Left ventricle myocardium inferior (tissue), 1 donor: ENCODE measurements at places on chromosomes 13 and 19. TPM values are rescaled to one million over a fixed set of nuclear protein-coding genes. Genes with fewer than 3 reads are reported as not detected.

The SPIB gene
- total RNA-seq: not detected

The TRPC4 gene
- 0.19 TPM for total RNA-seq

The DAPK3 gene
- total RNA-seq: 74.6 TPM

The KCNK6 gene
- 4.2 TPM for total RNA-seq

The ZNF616 gene
- 5.6 TPM for total RNA-seq

DNA sequence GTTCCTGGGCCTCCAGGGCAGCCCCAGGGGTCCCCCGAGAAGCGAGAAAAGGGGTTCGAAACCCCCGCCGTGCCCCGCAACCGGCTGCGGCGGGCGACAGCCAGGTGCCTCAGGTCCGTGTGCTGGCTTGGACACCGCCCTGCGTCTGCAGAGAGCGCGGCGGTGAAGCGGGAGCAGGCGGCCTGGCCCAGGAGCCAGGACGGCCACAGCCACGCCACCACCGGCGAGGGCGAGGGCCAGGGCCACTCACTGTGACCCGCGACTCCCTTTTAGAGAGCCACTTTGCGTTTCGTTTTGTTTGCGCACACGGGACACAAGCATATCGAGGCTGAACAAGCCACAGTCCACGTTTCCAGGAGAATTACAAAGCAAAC is 110.4 kb downstream of the CRYL1 start:
- H3K27me3 ChIP-seq: no peaks in the 10 kb centered on the region
- H3K36me3 ChIP-seq: no peaks in the 10 kb centered on the region
- no peak overlapping the region for H3K4me3 ChIP-seq
- no peak overlapping the region for H3K27ac ChIP-seq
- DNase-seq: no peak

GRCh38 chr19:940591-941291 is 14.9 kb downstream of the ARID3A start:
- peak; percentile 76 for DNase-seq
- H3K27me3 ChIP-seq: no peaks in the 10 kb centered on the region
- H3K4me1 ChIP-seq: peaks cover 22% of the 10 kb centered on the region
- H3K36me3 ChIP-seq: peaks cover 4% of the 10 kb centered on the region
- peak overlapping the region; percentile 80 for H3K27ac ChIP-seq

- H3K4me1 ChIP-seq: peaks cover 32% of the 10 kb centered on the region
- peak overlapping the region; percentile 86 for H3K4me3 ChIP-seq
- no peak for DNase-seq
- peaks cover 26% of the 10 kb centered on the region for H3K36me3 ChIP-seq
- H3K27ac ChIP-seq: peak overlapping the region; percentile 77
Observed at GRCh38 chr19:57850553-57851017, 926 bp downstream of the ZNF587 start.

DNA sequence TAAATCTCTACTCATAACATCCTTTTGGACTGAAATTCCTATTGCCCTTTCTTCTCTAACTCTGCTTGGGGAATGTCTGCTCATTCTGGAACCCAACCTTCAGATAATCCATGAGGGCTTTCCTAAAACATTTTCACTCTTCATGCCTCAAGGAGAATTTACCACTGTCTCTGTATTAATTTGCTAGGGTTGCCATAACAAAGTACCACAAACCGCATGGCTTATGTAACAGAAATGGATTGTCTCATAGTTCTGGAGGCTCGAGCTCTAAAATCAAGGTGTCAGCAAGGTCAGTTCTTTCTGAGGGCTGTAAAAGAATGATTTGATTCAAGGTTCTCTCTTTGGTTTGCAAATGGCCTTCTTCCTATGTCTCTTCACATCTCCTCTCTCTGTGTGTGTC is 209.7 kb downstream of the LACC1 start:
- DNase-seq: no peak
- H3K4me3 ChIP-seq: no peak overlapping the region
- no peaks in the 10 kb centered on the region for H3K36me3 ChIP-seq
- no peak overlapping the region for H3K27ac ChIP-seq

DNA sequence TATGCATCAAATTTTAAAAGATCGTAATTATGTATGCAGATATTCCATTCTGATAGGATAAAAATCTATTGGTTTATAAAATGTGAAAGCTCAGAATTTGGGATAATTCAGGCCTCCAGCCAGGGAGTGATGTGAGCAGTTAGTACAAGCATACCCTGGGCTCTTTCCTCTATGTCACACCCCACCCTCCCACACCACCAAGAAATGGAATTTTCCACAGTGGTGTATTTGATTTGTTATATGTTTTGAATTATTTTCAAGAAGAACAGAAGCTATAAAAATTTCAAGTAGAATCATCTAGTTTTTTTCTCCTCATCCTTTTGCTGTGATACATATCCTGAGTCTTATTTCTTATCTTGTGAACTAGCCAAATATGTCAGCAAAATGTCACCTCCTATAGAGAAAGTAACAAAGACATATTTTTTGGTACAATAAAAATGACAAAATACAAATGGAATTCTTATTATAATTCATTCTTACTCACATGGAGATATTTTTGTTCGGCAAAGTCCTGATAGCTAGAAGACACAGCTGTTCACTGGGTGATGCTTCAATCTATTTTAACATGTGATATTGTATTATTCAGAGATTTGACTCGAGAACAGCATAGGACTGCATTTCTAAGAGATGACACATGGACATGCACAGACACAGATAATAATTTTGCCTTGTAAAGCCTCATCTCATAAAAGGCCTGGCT is 61.2 kb upstream of the FRY start:
- no peak overlapping the region for H3K4me3 ChIP-seq
- H3K27me3 ChIP-seq: no peaks in the 10 kb centered on the region
- DNase-seq: no peak
- H3K36me3 ChIP-seq: no peaks in the 10 kb centered on the region

- no peaks in the 10 kb centered on the region for H3K36me3 ChIP-seq
- no peak overlapping the region for H3K4me3 ChIP-seq
- DNase-seq: no peak
- peak overlapping the region; percentile 53 for H3K27ac ChIP-seq
- H3K27me3 ChIP-seq: no peaks in the 10 kb centered on the region
Observed at GRCh38 chr13:99282264-99283231, 24.4 kb upstream of the GPR18 start.

- no peaks in the 10 kb centered on the region for H3K36me3 ChIP-seq
- H3K27me3 ChIP-seq: peaks cover 80% of the 10 kb centered on the region
- no peak overlapping the region for H3K4me3 ChIP-seq
Observed at GRCh38 chr19:30391052-30391451, 18.9 kb downstream of the ZNF536 start.

- H3K36me3 ChIP-seq: no peaks in the 10 kb centered on the region
- H3K4me3 ChIP-seq: no peak overlapping the region
- no peaks in the 10 kb centered on the region for H3K27me3 ChIP-seq
- H3K27ac ChIP-seq: no peak overlapping the region
- no peak for DNase-seq
- H3K4me1 ChIP-seq: no peaks in the 10 kb centered on the region
Observed at GRCh38 chr13:45696610-45697226, 5.4 kb upstream of the CBY2 start.

DNA sequence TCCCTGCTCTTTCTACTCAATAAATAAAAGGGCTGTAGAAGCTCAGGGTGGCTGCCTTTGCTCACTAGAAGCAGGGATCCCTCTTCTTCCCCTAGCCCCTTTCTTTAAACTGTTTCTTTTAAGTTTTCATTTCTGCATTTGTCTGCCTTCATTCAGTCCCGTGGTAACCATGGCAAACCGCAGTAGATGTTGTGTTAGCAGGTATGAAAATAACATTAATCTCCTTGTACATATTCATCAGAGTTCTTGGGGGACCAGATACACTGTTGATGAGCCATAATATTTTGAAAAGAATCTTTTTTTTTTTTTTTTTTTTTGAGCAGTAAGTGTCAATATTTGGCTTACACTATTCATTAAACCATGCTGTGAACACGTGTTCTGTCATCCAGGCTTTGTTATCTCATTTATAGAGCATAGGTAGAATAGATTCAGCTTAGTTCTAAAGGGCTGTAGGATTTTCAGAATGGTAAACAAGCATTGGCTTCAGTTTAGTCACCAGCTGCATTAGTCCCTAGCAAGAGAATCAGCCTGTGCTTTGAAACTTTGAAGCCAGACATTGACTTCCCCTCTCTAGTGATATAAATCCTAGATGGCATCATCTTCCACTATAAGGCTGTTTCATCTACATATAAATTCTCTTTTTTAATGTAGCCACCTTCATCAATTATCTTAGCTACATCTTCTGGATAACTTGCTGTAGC is 59.4 kb upstream of the SPRY2 start:
- H3K4me1 ChIP-seq: no peaks in the 10 kb centered on the region
- H3K4me3 ChIP-seq: no peak overlapping the region
- H3K27me3 ChIP-seq: no peaks in the 10 kb centered on the region
- no peak overlapping the region for H3K27ac ChIP-seq

DNA sequence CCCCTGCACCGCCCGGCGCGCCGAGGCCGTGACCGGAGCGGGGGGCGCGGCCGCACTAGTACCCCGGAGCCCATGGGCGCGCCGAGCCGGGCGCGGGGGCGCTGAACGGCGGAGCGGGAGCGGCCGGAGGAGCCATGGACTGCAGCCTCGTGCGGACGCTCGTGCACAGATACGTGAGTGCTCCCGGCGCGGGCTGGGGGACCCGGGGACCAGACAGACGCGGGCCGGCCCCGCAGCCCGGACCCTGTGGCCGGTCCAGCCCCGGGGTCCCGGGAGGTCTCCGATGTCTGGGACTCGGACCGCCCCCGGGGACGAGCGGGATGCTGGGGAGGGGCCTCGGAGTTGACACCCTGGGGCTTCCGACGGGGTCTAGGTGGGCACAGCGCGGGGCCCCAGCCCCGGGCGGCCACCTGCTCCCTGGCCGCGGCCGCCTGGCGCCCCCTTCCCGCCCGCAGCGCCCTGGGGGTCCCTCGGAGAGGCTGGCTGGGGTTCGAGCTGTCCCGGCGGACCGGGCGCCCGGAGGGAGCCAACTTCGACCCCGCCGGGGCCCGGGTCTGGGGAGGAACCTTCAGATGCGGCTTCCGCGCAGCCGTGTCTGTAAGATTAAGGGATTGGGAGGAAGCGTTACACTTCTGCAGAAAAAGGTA is 568 bp downstream of the ATP11A start:
- peak overlapping the region; percentile 99 for H3K4me3 ChIP-seq
- H3K27ac ChIP-seq: peak overlapping the region; percentile 97
- H3K27me3 ChIP-seq: no peaks in the 10 kb centered on the region

- H3K4me1 ChIP-seq: peaks cover 8% of the 10 kb centered on the region
- no peaks in the 10 kb centered on the region for H3K27me3 ChIP-seq
- no peak overlapping the region for H3K27ac ChIP-seq
- no peak overlapping the region for H3K4me3 ChIP-seq
- no peak for DNase-seq
Observed at GRCh38 chr19:47693903-47694302, 19.3 kb upstream of the EHD2 start.

DNA sequence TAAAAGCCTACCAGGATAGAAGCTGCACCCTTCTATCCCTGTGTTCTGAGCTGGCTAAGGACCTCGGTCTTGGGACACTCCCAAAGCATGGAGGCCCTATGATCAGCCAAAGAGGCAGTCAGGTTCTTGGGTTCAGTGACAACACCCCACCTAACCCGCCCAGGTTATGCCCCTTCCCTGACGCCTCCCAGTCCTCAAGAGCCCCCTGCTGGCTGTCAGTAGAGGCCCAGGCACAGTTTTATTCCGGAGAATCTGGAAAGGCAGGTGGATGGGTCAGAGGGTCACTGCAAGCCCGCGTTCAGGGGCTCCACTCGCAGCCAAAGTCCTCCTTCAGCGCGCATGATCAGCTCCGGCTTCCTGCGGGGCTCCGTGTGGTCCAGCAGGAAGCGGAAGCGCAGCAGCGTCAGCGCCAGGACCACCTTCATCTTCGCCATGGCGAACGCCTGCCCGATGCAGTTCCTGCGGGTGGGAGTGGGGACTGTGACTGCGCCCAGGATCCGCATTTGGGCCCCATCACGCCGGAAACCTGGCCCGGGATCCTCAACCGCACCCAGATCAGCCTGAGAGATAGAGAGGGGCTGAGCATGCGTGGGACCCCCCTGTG is 22.3 kb downstream of the OR10H3 start:
- no peak for DNase-seq
- no peaks in the 10 kb centered on the region for H3K4me1 ChIP-seq
- no peaks in the 10 kb centered on the region for H3K36me3 ChIP-seq
- H3K27ac ChIP-seq: no peak overlapping the region

DNA sequence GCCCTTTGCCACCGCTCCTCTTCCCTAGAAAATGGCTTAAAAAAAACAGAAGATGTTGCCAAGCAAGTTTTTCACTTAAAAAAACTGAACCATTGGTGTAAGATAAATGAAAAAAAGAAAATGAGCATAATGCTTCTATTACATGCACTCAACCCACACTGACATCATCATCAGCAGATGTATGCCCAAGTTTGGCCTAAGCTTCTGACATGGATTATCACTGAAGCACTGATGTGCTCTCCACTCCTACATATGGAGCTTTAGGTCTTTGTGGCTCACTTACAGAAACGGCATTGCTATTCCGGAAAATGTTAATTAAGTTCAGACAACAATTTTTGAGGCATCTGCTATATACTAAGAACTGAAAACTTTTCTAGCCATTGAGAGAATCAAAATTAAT is 8.0 kb downstream of the RXFP2 start:
- no peak overlapping the region for H3K27ac ChIP-seq
- DNase-seq: no peak
- H3K36me3 ChIP-seq: no peaks in the 10 kb centered on the region
- peaks cover 3% of the 10 kb centered on the region for H3K4me1 ChIP-seq
- H3K4me3 ChIP-seq: no peak overlapping the region

- no peaks in the 10 kb centered on the region for H3K27me3 ChIP-seq
- no peaks in the 10 kb centered on the region for H3K36me3 ChIP-seq
- DNase-seq: no peak
- H3K4me3 ChIP-seq: no peak overlapping the region
Observed at GRCh38 chr13:51577690-51578089, 6.6 kb upstream of the WDFY2 start.

GRCh38 chr13:114161028-114161556 is 18.0 kb upstream of the CFAP97D2 start:
- no peaks in the 10 kb centered on the region for H3K36me3 ChIP-seq
- H3K27ac ChIP-seq: no peak overlapping the region
- DNase-seq: no peak
- H3K4me1 ChIP-seq: peaks cover 18% of the 10 kb centered on the region
- no peak overlapping the region for H3K4me3 ChIP-seq

GRCh38 chr13:32040689-32041088 is 9.1 kb downstream of the FRY start:
- peaks cover 40% of the 10 kb centered on the region for H3K4me1 ChIP-seq
- H3K4me3 ChIP-seq: no peak overlapping the region
- no peaks in the 10 kb centered on the region for H3K36me3 ChIP-seq
- DNase-seq: no peak
- H3K27me3 ChIP-seq: no peaks in the 10 kb centered on the region
- H3K27ac ChIP-seq: no peak overlapping the region

- no peaks in the 10 kb centered on the region for H3K4me1 ChIP-seq
- no peaks in the 10 kb centered on the region for H3K36me3 ChIP-seq
Observed at GRCh38 chr13:100815476-100816046, 141.0 kb upstream of the TMTC4 start.

DNA sequence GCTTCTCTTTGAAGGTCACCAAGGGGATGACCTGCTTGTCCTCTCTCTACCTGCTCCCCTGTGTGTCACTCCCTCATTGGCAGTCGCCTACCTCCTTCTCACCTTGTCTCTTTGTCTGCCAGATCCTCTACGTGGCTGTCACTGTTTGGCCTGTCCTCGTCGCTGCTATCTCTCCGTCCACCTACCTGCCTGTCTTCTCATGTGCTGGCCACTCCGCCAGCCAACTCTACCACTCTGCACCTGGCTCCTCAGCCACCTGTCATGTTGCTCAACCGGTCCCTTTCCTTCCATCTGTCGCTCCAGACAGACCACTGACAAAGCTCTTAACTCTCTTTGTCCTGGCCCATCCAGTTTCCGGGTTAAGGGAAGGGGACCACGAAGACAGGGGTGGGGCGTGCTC is at the start of gene KLK12:
Gene KLK12, minus strand, starts transcription at position 299 of the 400 bp plus-strand sequence. CDS start 381 bp downstream, outside the sequence.
- H3K4me1 ChIP-seq: no peaks in the 10 kb centered on the region
- H3K27me3 ChIP-seq: peaks cover 63% of the 10 kb centered on the region
- no peak for DNase-seq
- H3K36me3 ChIP-seq: no peaks in the 10 kb centered on the region
- no peak within 1 kb of the TSS for H3K4me3 ChIP-seq
